Activated CD8-positive, alpha-beta memory T cell treated with anti-CD3 and anti-CD28 coated beads for 1 hour (primary cell): ENCODE measurements at places on chromosomes 7 and 10.

GRCh38 chr10:88131511-88132139, 268.2 kb downstream of the PTEN start:
- DNase-seq: no peak

GRCh38 chr7:34069676-34070075, 164.3 kb downstream of the BMPER start:
- DNase-seq: no peak

- no peak for DNase-seq
These were observed 7.6 kb downstream of the HACD1 start for GRCh38 chr10:17609523-17610079.

DNA sequence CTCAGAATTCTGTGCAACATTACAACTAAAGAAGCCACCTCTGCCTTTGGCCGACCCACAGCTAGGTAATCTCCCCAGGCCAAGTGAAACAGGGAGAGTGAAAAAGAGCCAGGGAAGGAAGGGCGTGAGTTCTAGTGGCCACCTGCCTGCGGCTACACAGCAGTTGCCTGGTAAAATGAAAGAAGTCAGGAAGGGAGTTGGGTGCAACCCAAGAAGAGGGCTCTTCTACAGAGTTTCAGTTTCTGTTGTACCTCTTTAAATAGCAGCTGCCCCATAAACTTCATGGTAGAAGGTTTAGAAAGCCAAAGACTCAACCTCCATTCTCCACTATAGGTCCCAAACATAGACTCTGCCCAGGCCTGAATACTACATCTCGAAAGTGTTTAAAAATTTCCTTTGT, 76.2 kb upstream of the TMEM168 start:
- DNase-seq: no peak

GRCh38 chr10:97361537-97361901, 27.0 kb upstream of the FRAT2 start:
- no peak for DNase-seq

DNA sequence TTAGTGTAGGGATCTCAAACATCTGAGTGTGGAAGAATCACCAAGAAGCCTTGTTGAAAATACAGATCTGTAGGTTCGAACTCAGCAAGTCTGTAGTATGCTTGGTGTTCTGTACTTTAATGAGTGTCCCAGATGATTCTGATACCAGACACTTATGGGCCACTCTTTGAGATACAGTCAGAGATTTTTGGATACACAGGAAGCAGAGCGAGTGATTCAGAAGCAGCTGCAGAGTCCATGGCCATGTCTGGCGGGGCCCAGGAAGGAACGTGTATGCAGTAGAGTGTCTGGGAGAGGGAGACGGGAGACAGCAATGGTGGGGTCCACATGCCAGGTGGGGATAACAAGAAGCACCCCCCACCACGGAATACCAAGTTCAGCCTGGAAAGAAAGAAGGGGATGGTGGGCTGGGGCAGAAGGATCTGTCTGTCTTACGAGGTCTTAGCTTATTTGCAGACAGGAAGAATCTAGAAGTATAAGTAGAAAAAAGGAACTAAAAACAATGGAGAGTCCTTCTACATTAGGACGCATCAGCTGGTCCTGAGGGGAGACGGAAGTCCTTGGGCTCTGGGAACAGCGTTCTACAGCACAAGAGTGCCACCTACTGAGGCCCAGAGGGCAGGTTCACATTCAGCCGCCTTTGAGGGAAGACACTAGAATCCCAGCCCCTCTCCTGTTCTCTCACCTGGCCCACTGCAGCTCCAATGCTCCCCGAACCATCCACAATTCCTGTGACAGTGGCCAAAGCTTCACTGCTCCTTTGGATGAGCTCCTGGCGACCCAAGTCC, 55.4 kb downstream of the SLC37A3 start:
- DNase-seq: no peak

DNA sequence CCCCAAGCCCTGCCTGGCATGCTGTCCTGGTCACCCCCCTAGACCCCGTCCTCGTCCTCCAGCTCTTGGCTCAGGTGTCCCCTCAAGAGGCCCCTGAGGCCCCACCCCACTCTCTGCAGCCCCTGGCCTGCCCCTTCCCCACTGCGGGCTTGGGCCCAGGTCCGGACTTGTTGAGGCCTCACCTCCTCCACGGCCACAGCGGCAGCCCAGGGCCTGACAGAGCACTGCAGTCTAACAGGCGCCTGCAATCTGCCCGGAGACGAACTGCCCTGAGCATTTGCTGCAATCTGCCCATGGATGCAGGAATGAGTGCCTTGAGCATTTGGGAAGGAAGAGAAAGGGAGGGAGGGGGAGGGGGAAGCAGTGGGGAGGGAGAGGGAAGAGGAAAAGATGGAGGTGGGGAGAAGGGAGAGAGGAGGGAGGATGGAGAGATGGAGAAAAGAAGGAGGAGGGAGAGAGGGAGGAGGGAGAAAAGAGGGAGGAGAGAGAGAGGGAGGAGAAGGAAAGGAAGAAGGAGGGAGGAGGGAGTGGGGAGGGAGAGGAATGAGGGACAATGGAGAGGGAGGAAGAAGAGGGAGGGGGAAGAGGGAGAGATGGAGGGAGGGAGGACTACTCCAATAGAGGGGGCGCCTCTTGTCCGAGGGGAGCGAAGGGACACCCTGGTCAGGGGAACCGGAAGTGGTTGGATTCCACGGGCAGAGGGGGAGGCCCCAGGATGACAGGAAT, 73.9 kb downstream of the PDGFA start:
- no peak for DNase-seq

DNA sequence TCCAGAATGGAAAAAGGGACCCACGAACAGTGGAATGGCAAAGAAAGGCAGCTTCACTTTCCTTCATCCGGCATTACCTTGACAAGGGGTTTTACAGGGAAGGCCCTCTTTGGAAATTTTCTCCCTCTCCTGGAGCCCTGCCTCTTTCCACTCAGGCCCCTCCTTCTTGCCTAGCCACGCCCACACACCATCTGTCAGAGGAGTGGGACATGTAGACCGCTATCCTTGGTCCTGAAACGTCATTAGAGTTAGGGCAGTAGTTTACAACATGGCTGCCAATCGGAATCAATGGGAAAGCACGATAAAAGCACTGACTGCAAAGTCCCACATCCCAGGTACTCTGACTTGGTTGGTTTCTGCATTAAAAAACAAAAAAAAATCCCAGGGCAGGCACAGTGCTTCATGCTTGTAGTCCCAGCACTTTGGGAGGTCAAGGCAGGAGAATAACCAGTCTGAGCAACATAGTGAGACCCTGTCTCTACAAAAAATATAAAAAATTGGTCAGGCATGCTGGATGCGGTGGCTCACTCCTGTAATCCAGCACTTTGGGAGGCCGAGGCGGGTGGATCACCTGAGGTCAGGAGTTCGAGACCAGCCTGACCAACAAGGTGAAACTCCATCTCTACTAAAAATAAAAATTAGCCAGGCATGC, 96.4 kb downstream of the MARCHF5 start:
- no peak for DNase-seq

GRCh38 chr7:36509962-36510361, 120.3 kb downstream of the ANLN start:
- DNase-seq: no peak

DNA sequence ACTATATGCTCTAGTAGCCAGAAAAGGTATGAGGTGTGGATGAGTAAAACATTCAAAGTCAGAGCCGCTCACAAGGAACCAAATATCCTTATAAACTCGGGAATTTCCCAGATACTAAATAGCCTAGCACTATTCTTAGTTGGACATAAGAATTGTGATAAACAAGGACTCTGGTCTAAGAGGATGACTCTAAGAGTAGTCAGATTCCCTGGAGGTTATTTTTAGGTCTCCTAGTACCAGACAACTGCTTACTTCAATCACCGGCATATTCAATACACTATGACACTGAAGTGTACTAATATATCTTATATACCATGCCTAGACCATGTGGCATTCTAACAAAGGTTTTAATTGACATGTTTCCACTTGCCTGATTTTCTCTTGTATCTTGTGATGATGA, 56.5 kb downstream of the LMBR1 start:
- no peak for DNase-seq
